ENCODE measurements at places on chromosomes 12 and 14. TPM values are rescaled to one million over a fixed set of nuclear protein-coding genes. Genes with fewer than 3 reads are reported as not detected.

OR4E1 gene
- not detected for total RNA-seq

TNFAIP2 gene
- total RNA-seq = 11.6 TPM

TRHDE gene
- total RNA-seq = 0.66 TPM

RASAL1 gene
- total RNA-seq = not detected

OR4E2 gene
- not detected for total RNA-seq

LRP1-AS gene
- not detected for total RNA-seq

GCN1 gene
- 114 TPM for total RNA-seq

SOX5 gene
- total RNA-seq = 86.6 TPM

TAS2R42 gene
- not detected for total RNA-seq

RASSF8 gene
- total RNA-seq = 50.5 TPM

All from neural crest cell (in vitro differentiated cells).